NCI-H748 treated with DMSO at 0.1 percent for 48 hours (cell line): ENCODE measurements at places on chromosomes 4 and X.
A peak's percentile ranks its signal among the peaks of the same experiment; 100 is the strongest.

GRCh38 chr4:147409350-147409749, 71.5 kb upstream of the EDNRA start:
- DNase-seq, result no peak

- peak; percentile 47 for DNase-seq
These were observed 1.6 kb downstream of the GRIA2 start for GRCh38 chr4:157221895-157222770.

DNA sequence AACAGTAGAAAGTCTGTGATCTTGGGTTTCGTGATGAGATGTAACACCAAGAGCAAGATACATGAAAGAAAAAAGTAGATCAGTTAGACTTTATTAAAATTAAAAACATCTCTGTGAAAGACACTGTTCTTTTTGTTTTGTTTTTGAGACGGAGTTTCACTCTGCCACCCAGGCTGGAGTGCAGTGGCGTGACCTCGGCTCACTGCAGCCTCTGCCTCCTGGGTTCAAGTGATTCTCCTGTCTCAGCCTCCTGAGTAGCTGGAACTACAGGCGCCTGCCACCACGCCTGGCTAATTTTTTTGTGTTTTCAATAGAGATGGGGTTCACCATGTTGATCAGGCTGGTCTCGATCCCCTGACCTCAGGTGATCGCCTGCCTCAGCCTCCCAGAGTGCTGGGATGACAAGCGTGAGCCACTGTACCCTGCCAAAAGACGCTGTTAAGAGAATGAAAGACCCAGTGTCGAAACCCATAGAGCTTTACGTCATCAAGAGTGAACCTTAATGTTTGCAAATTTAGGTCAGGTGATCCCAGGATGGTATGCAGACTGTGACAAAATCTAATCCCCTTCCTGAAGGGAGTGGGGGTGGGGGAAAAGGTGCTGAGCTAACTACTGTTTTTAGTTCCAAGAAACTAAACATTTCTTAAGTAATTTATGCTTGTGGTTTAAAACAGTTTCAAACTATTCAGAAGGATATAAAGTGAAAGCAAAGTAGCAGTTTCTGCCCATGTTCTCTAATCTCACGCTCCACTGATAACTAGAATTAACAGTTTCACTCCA, 8.0 kb downstream of the OFD1 start:
- no peak for DNase-seq

- no peak for DNase-seq
These were observed 767 bp upstream of the SMIM20 start for GRCh38 chr4:25913056-25913850.

DNA sequence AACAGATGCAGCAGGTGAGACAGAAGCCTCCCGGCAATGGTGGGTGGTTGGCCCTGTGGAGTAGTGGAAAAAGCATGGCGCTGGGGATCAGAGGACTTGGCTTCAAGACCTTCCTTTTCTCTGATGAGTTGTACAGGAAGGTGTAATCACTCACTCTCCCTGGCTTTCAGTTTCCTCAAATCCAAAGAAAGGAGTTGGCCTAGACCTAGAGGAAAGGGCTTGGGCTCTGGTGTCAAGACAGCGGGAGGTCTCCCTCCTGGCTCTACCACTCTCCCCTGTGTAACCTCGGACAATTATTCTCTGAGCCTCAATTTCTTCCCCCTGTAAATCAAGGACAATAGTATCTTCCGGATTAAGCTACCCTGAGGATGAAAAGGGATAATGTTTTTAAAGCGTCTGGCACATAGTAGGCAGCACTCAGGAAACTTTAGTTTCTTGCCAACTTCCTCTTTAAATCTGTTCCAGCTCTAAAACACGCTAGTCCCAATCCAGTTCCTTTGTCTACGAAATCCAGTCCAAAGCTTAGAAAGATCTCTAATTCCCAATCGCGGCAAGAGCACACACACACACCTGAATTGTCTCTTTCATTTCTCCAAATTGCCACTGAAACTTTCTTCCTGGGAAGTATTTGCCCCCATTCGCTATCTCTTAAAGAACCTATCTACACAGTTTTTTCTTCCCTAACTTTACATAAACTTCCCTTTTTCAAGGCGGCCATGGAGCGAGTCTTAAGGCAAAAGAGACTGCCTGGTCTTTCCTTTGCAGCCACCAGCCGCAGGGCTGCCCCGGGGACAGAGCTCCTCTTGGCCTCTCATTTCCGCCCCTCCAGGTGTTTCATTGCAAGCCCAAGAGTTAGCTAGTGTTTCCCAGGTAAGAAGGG, 29.9 kb upstream of the GPC4 start:
- no peak for DNase-seq

GRCh38 chrX:37786624-37787422, 7.0 kb downstream of the CYBB start:
- no peak for DNase-seq
